ENCODE measurements at places on chromosomes 13 and 19. TPM values are rescaled to one million over a fixed set of nuclear protein-coding genes. Genes with fewer than 3 reads are reported as not detected.

DNA sequence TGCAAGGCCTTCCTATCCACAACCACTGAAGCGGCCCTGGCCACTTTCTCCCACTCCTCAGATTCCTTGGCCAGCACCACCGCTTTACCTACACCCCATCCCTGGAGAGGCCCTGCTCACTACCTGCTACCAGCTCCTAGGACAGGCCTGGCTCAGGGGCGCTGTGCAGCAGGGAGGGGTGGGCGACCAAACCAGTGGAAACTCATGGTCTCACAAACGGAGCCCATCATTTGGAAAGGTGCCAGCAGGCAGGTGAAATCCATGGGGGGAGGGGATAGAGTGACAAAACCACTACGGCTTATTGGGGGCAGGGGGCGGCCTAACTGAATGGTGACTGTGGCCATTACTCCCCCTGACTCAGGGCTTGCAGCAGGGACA lies 27.6 kb downstream of the C19orf47 start:
- no peak for DNase-seq

DNA sequence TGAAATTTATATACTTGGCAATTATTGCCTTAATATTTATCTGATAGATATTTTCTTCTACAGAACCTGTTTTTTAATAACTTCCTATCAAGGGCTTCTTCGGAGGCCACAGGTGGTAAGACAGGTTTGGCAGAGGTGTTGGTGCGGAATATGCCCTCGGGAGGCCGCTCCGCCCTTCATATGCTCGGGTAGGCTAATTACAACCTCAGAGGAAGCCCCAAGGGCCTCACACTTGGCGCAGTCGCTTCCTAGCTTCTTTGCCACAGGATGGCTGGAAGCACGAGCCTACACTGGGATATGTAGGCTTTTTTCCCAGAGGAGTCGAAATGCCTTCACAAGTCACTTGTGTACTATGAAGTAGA lies 68.8 kb downstream of the LMO7 start:
- no peak for DNase-seq

DNA sequence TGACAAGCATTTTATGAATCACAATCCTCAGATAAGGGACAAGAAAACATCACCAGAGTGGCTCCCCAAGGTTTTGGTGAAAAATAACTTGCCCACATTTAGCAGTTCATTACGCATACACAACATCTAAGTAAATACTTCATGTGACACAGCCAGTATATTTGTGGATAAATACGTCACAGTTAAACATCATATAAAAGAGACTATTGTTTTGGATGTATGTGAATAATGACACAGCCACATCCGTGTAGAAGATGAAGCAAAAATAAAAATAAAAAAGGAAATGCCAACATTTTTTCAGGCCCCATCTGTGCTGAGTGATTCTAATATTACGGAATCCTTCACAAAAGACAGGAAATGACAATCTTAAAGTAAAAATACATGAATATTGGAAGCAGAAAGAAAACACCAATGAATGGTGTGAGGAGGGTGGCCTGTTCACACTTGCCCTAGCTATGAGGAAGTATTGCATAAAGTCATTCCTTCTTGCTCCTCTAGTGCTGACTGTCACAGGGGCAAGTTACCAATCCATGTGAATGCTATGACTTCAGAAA lies 457.1 kb downstream of the KLF12 start:
- DNase-seq: no peak

- DNase-seq: no peak
Observed at GRCh38 chr13:74835579-74835978, 646.4 kb downstream of the TBC1D4 start.

GRCh38 chr13:104021806-104022397 lies 955.7 kb upstream of the SLC10A2 start:
- no peak for DNase-seq

DNA sequence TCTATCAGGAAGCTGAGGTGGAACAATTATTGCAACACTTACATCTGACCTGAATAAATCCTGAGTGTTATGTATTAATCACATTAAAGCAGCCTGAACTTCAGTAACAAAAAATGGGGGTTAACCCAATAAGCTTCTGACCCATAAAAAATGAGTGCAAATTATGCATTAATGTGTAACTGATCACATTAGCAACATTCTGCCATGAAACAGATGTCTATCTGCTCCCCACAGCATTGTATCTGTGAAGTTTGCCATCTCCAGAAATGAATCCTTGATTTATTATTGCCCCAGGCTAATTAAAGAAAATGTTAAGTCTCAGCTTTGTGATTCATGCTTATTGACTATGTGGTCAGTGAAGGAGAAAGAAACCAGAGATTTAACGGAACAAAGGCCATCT lies 304.9 kb downstream of the PCDH20 start:
- DNase-seq: no peak

DNA sequence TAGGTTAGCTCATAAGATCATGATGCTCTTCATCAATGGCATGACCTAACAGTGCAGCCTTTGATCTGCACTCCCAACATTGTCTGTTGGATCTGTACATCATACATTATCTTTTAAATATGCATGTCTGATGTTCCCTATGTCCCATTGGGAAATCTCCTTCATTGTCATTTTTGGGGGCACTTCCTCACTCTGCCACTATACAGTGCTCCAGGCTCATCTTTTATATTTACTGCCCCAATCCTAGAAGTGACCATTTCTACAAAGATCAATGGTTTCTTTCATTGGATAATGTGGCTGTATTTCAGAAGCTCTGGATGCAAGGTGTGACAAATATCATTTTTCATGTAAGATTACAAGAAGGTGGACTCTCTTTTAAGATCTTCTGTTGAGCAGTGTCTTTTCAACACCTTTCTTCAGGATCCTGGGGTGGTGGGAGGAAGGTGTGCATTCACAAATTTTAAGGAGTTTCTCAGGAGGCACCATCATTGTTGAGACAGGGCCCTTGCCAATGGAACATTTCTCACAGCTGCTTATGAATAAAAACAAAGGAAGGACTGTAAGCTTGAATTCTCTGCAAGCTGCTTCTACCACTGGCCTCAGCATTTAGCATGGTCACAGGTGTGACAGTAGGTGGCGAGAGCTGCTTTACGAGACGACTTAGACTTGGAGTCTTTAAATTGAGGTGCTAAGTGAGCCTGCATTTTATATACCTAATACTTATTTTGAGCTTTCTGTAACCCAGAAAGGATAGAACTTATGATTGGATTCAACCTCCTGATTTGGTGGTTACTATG lies 403.0 kb downstream of the LMO7 start:
- DNase-seq: no peak

DNA sequence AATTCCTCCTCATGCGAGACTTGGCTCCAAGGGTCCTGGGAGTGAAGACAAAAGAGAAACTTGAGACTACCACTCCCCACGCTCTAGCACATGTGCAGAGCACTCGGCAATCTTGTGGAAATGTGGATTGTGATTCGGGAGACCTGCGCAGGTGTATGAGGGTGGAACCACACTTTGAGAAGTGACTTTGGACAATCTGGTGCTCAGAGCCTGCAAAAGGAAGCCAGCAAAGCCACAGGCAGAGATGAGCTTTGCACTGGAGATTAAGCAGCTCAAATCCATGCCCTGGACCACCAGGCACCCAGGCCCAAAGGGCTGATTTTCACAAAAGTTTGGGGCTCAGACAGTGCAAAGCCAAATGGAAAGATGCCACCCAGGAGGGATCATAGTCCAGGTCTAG lies 162.5 kb upstream of the TSHZ3 start:
- DNase-seq: no peak

DNA sequence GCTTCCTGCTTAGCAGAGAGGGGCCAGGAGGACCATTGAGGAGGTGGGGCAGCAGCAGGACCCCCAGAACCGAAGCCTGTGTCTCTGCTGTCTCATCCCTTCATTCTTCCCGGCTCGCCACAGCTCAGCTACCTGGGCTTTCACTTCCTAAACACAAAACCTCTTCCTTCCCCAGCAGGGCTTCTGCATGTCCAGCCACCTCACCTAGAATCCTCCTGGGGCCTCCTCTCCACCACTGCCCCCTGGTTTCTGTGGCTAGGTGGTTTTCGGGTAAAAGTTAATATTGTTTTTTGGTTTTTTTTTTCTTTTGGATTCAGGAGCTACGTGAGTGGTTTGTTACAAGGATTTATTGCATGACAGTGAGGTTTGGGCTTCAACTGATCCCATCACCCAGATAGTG lies 61.8 kb upstream of the PABPC3 start:
- no peak for DNase-seq

RYR1 gene
- total RNA-seq: 0.73 TPM

CD70 gene
- total RNA-seq: not detected

WDR88 gene
- total RNA-seq: 0.38 TPM

CEACAM8 gene
- total RNA-seq: not detected

TMIGD2 gene
- 0.24 TPM for total RNA-seq
